Fibroblast of the aortic adventitia (primary cell): ENCODE measurements at places on chromosomes 12 and 14.

GRCh38 chr12:75944097-75944904, 87.3 kb downstream of the PHLDA1 start:
- DNase-seq: peak; percentile 90

- no peak for DNase-seq
Observed at GRCh38 chr12:6074979-6075585, 49.4 kb downstream of the VWF start.

- no peak for DNase-seq
Observed at GRCh38 chr14:58713677-58714076, 75.9 kb downstream of the DACT1 start.

- no peak for DNase-seq
Observed at GRCh38 chr12:117036547-117036946, 62.7 kb downstream of the TESC start.

- peak; percentile 25 for DNase-seq
Observed at GRCh38 chr14:58969951-58970751, 218.3 kb upstream of the DAAM1 start.

DNA sequence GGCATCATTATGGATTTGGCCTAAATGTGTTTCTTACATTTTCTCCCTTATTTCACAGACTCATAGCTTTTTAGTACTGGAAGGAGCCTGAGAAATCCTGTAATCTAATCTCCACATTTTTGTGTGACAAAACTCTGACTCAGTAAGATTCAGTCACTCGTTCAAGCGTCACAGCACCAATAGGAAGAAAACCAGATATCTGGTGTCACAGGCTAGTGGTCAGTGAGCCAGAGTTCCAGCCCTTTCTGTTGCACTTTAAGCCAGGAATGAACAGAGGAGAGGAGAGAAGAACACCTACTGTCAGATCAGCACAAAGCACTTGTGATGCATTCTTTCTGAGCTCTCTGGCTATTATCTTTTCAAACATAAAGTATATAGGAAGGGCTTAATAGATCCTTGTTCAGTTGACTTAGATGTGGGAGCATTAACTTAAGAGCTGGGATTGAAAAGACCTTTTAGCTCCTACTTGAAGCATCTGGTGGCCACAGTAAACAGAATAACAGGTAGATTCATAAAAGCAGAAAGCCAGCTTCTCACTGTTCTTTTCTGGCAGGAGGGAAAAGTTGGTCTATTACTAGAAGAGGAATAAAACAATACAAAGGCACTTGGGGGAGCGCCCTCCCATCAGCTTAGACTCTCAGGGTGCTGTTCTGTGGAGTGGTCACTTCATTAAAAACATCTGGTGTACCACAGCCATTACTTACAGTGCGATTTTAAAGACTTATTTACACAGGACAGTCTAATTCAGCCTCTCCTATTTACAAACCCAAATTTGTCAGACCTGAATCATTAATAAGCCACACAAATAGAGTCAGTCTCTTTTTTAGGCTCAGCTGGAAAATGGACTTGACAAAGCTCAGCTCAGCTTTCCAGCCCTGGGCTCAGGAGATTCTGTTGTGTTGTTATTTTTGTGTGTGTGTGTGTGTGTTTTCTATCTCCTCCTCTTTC, 12.2 kb upstream of the NID2 start:
- DNase-seq: peak; percentile 98

- DNase-seq: peak; percentile 84
Observed at GRCh38 chr14:34843011-34843554, 32.1 kb downstream of the BAZ1A start.
